ENCODE measurements at places on chromosomes 5 and 9.

- DNase-seq, result no peak
These were observed 559.1 kb downstream of the CETN3 start for GRCh38 chr5:89850513-89850865.

- no peak for DNase-seq
These were observed 138.1 kb downstream of the ATPSCKMT start for GRCh38 chr5:10111571-10111970.

DNA sequence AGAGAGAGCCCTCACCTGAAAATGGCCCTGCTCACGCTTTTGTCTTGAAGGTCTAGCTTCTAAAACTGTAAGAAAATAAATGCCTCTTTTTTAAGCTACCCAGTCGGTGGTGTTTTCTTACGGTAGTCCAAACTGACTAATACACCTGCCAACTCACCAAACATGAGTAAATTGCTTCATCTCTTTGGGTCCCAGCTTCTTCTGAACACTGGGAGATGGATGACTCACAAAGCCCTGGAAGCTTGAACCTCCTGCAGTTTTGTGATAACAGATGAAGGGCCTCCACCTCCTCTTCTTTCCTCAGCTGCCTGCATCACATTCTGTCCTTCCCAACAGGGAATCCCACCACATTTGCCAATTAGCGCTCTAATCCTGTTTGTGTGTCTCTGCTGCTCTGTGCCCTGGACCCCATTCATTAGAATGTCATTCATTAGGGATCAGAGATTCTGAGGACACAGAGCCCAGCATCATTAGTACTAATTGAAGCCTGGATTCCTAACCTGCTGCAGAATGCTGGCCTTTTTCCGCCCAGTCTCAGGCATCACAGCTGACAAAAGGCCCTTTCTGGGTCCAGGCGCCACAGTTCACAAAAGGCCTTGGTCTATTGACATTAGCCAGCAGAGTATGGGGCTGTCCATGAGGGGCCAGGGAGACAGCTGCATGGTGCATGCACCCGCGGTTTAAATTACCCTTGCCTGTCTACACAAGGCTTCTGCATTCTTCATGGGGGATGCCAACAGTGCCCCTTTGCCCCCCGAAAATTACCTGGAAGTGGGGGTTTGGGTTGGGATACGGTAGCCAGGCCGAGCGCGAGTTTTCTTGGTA lies 349.3 kb downstream of the SEMA5A start:
- DNase-seq, result no peak

- no peak for DNase-seq
These were observed 180.1 kb downstream of the ACTL7B start for GRCh38 chr9:108675708-108676107.

- DNase-seq, result no peak
These were observed 1.3 kb downstream of the NIPBL start for GRCh38 chr5:36877667-36878391.

DNA sequence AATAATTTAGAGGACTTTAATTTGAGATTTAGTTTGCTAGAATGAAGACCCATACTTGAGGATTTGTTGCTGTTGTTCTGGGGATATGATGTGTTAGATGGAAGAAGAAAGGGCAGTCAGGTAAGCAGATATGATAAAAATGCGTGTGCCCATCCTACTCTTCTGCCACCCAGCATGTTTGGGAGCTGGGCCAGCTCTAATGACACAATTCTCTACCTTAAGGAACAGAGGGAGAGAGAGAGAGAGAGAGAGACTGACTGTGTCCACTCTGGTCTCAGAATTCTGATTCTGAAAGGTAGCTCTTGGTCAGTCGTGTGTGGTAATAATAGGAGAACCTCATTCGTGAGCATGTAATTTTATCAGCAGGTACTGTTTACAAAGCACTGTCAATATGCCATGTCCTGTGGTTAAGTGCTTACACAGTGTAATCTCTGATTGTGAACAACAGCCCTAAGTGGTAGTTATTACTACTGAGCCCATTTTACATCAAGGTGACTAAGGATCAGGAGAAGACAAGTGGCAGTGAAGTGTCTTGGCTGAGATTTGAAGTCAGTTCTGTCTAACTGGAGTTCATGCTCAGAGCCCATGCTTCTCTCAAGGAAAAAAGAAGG lies 307.4 kb upstream of the SEMA6A start:
- no peak for DNase-seq

GRCh38 chr9:103798620-103799019 lies 295.5 kb upstream of the SMC2 start:
- DNase-seq, result no peak

DNA sequence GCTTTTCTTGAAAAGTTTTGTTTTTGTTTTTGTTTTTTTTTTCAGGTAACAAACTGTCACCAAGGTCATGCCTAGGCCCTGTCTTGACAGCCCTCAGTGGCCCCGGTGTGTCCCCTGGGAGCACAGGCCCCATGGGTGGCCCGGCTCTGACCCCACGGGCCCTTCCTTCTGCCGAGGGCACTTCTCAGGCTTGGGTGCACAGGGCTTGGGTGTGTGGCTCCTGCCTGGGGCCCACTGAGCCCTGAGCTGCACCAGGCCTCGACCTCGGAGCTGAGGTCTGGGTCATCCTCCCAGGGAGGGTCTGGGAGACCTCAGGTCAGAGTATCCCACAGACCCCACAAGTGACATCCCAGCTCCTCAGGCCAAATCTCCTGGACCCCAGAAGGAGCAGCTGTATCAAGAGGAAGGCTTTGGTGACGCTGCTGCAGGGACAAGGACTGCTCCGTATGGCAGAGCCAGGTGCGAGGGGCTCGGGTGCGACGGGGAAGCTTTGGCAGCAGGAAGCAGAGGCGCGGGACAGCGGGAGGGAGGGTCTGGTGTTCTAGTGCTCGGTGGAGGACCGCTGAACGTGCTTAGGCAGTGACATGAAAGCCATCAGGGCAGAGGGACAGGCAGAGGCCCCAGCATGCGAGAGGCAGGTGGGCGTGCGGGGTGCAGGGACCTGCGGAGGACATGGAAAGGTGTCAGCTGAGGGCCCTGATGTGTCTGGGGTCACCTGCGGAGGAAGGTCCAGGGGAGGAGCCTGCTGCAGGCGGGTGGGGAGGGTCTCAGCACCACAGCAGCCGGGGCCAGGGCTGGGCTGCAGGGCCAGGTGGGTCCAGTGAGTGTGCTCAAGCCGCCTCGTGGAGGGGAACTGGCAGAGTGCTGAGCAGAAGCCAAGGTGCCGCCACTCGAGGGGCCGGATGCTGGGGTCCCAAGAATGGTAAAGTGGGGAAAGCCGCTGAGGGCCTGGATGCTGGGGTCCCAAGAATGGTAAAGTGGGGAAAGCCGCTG lies 18.4 kb upstream of the SLC9A3 start:
- DNase-seq, result no peak

- DNase-seq, result no peak
These were observed 64.1 kb downstream of the OSTF1 start for GRCh38 chr9:75152416-75152815.

GRCh38 chr5:174607916-174608315 lies 116.5 kb upstream of the MSX2 start:
- no peak for DNase-seq

- peak; percentile 62 for DNase-seq
These were observed 37.1 kb upstream of the FAM169A start for GRCh38 chr5:74903165-74903787.

DNA sequence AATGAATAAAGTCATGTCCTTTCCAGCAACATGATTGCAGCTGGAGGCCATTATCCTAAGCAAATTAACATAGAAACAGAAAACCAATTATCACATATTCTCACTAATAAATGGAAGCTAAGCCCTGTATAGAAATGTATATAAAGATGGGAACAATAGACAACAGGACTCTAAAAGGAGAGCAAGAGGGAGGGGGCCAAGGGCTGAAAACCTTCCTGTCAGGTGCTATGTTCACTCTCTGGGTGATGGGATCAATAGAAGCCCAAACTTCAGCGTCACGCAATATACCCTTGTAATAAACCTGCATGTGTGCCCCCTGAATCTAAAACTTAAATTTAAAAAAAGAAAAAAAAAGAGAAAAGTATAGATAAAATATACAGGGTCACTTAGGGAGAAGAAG lies 163.7 kb upstream of the ACO1 start:
- DNase-seq, result no peak

DNA sequence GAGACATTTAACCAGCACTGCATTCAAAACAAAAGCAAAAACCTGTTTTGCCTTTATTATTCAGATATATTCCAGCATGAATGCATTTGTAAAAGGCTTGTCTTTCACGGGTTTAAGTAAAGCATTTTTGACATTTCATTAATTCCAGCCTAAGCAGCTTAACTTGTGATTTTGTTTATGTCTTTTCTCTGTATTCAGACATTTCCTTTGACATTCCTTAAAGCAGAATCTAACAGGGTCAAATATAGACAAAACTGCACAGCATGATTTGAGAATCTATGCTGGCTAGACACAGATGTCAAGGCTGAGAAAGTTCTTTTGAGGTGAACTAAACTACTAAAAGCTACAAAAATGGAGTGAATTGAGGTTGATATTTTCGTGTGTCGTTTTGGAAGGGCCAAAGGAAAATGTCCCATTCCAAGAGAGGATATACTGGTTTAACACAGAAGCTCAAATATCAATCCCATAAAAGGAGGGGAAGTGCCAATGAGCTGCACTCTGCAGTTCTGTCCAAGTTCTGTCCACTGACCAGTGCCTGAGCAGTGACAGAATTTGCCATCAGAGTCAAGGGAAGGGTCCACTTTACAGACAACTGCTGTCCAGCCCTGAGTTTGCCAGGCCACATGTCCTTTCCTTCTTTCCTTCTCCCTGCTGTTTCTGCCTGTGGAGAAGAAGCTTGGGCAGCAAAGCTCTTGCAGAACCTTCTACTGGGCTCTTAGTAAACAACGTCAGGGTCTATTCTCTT lies 198.7 kb upstream of the KLF9 start:
- no peak for DNase-seq

GRCh38 chr5:41893074-41893851 lies 10.9 kb upstream of the RIMOC1 start:
- no peak for DNase-seq

DNA sequence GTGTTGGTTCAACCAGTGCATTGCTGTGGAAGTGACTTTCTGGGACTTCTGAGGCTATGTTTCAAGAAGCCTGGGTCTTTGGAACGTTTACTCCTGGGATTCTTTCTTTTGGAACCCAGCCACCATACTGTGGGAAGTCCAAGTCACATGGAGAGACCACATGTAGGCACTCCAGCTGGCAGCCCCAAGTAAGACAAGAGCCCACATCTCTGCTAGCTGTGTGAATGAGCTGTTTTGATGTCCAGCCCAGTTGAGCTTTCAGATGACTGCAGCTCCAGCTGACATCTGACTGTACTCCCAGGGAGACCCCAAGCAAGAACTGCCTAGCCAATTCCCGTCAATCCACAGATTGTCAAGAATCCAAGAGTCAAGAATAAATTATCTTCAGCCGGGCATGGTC lies 60.1 kb upstream of the SPATA31D4 start:
- DNase-seq, result no peak

DNA sequence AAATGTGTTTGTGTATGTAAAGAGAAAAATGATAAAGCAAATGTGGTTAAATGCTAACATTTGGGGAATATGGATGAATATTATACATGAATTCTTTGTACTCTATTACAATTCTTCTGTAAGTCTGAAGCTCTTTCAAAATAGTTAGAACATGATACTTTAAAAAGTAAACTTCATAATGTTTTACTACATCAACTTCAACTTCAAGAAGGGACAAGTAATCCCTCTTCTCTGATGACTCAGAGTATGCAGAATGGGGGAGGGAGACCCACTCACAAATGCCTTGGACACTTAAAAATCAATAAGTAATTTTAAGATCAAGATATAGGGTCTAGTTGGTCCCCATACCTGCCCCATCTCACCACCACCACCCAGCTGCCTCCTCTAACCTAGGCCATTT lies 162.4 kb downstream of the ESM1 start:
- no peak for DNase-seq

- DNase-seq, result no peak
These were observed 16.5 kb downstream of the TRIM32 start for GRCh38 chr9:116703634-116704033.

DNA sequence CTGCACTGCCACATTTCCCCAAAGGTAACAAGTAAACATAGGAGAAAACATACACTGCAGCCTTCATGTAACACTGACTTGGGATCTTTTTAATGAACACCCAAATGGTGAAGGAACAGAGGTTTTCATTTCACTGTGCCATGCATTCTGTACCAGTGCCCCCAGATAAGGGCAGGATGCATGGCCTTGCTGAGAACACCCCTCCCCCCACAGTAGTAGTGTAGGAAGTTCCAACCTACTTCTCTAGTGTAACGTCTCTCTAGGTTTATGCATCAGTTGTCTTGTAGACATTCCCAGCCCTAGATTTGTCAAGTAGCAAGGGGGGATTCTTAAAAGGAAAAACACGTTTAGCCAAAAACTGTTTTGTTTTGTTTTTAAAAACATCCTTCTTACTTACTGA lies 29.9 kb downstream of the MAP3K1 start:
- DNase-seq, result no peak

- DNase-seq, result peak; percentile 47
These were observed 944 bp downstream of the ATOX1 start for GRCh38 chr5:151757233-151758140.

DNA sequence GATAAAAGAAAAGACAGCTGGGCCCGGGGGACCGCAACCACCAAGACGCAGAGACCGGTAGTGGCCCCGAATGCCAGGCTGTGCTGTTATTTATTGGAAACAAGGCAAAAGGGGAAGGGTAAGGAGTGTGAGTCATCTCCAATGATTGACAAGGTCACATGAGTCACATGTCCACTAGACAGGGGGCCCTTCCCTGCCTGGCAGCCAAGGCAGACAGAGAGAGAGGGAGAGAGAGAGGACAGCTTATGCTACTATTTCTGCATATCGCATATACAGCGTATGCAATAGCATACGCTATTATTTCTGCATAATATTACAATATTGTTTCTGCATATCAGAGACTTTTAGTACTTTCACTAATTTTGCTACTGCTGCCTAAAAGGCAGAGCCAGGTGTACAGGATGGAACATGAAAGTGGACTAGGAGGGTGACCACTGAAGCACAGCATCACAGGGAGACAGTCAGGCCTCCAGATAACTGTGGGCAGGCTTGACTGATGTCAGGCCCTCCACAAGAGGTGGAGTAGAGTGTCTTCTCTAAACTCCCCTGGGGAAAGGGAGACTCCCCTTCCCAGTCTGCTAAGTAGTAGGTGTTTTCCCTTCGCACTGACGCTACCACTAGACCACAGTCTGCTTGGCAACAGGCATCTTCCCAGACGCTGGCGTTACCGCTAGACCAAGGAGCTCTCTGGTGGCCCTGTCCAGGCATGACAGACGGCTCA lies 50.3 kb downstream of the RFX3 start:
- no peak for DNase-seq

- no peak for DNase-seq
These were observed 27.8 kb downstream of the PRLR start for GRCh38 chr5:35202319-35203111.

- DNase-seq, result no peak
These were observed 288.5 kb downstream of the MAST4 start for GRCh38 chr5:66884564-66885243.

DNA sequence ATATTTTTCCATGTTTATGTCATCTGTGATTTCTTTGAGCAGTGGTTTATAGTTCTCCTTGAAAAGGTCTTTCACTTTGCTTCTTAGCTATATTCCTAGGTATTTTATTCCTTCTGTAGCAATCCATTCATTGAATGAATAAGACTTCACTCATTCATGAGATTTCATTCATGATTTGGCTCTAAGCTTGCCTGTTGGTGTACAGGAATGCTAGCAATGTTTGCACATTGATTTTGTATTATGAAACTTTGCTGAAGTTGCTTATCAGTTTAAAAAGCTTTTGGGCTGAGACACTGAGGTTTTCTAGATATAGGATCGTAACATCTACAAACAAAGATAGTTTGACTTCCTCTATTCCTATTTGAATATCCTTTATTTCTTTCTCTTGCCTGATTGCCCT lies 15.9 kb downstream of the RLN2 start:
- DNase-seq, result no peak

- DNase-seq, result no peak
These were observed 92.5 kb downstream of the IRX2 start for GRCh38 chr5:2658881-2659470.

GRCh38 chr5:148909040-148909439 lies 82.6 kb downstream of the ADRB2 start:
- DNase-seq, result no peak
